Hematopoietic multipotent progenitor cell (in vitro differentiated cells): ENCODE measurements at places on chromosomes 2 and 18.

- no peak for DNase-seq
Observed at GRCh38 chr2:139478165-139478914, 698.1 kb upstream of the NXPH2 start.

- DNase-seq: no peak
Observed at GRCh38 chr2:171551836-171552235, 29.6 kb downstream of the CYBRD1 start.

DNA sequence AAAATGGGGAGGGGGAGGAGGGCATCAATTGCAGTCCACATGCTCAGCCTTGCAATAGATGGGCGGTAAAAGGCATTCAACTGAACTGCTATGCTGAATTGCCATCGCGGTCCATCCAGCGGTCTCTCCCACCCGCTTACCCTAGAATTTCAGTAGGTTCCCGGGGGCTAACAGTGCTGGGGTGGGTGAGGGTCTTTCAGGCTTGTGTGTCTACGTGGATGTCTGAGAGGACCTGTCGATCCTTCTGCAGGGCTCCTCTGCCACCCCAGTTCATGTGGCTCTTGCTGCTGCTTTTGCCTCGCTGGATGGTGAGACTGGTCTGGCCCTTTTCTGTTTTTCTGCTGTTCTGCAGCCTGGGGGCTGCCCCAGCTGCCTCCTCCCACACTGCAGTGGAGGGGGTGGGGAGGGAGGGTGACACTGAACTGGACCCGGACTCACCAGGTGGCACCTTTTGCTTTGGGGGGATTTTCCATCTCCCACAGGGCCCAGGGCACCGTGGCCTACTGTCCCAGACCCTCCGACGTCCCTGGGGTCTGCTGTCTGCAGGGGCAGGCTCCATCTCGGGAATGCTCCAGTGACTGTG, 14.1 kb downstream of the ACKR3 start:
- no peak for DNase-seq

GRCh38 chr2:54371460-54372065, 84.6 kb upstream of the SPTBN1 start:
- DNase-seq: no peak

DNA sequence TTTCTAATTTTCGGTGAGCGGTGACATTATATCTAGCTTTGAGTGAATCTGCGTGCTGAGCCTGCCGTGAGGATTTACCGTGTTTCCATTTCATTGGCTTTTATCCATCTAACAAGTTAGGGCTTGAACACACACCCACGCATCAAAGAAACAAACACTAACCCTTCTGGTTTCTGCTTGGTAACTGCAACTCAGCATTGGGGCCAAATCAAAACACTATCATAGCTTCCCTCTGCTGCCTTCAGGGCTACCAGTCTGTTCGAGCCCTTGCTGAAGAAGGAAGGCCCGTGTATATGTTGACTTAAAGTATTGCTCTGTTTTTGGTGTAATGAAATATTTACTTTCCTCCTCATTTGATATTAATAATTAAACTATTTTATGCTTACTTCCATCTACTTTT, 227.2 kb downstream of the PHLPP1 start:
- DNase-seq: no peak

DNA sequence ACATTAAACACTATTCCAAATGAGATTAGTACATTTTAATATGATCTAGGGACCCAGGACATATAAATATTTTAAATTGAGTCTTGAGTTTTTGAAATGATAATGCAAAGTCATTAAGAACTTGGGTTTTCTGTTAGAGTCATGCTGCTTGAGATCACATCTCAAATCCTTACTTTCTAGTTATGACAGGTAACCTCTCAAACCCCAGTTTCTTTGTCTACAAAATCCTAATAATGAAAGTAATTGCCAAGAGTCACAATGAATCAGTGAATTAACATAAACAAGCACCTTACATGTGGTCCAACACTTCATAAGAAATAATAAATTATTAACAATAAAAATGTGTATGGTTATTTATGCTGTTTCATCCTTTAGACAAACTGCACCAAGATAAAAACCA, 607.6 kb downstream of the LRP1B start:
- no peak for DNase-seq

GRCh38 chr2:45867349-45867748, 215.9 kb downstream of the PRKCE start:
- DNase-seq: no peak

DNA sequence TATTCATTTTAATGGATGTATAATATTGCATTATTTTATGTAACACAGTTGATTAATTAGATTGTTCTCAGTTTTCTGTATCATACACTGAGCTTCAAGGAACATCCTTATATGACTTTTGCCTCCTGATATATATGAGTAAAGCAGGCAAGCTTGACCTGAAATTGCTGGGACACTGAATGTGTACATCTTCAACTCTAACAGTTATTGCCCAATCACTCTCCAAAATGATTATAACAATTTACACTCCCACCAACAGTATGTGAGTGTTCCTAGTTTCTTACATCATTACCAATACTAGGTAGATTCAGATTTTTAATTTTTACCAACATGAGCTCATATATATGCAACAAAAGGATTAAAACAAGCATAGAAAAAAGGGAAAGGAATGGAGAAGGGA, 379.4 kb downstream of the SETBP1 start:
- DNase-seq: no peak

- no peak for DNase-seq
Observed at GRCh38 chr2:226227341-226227740, 572.3 kb downstream of the IRS1 start.

GRCh38 chr2:147888680-147889079, 43.9 kb downstream of the ACVR2A start:
- no peak for DNase-seq
